ENCODE measurements at places on chromosomes 3 and 15.

GRCh38 chr3:182364323-182364722 lies 429.0 kb upstream of the ATP11B start:
- no peak for DNase-seq

DNA sequence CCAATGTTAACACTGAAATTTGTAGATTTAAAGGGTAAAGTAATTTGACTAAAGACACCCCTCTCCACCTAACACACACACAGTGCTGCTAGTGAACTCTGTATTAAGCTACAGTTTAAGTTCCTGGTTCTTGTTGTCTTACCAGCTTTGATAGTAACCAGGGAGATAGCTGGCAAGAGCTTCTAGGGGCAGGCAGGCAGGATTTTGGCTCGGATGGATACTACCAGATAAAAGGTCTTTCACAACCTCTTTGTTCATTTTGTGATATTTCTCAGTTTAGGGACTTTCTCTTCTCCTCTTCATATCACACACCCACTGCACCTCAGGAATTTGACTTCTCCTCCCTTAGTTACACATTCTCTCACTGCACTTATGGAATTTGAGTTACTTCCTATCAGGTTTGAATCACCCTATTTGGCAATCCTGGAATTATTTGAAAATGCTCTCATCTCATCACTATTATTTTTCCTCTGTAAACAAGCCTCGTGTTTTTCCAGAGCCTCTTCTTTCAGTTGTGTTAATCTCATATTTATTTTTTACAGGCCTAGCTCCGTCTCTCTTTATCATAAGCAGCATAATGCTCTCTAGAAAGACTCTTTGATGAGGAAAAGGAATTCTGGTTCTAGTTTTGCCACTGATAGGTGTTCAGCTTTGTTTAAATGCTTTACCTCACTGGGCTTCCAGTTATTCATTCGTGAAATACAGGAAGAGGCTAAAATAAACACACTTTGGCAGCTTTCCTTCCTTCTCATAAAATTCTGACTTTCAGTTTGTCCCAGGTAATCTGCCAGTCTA lies 23.0 kb upstream of the CLDN1 start:
- peak; percentile 95 for DNase-seq

DNA sequence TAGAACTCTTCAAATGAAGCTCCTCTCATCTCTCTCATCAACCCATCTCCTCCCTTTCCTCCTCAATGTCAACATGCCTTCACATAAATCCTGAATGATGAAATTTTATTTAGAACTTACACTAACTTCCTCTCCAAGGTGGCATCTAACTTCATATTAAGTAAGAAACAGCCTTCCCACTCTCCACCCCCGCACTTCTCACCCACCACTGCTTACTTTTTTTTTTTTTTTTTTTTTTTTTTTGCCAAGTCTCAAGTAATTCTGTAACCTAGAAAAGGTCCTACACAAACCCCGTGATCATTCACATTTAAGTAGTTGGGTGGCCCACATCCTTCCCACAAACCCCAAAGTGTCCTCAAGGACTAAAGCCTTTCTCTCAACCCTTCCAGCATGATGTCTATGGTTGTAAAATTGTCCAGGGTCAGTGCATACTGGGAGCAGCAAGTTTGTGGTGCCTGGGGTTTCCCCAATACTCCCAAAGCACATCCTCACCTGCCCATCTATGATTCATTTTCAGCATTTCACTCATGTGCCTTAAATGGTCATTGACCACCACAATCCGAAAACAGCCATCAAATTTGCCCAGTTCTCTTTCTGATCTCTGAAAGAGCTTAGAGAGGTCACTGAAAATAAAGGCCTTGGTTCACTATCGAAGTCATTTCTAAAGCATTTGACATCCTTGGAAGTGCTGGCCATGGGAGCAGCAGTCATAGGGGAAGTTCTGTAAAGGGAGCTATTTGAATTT lies 47.2 kb downstream of the CD86 start:
- no peak for DNase-seq

GRCh38 chr15:72276326-72276700 lies 4.0 kb upstream of the PARP6 start:
- DNase-seq = no peak

GRCh38 chr3:191373327-191373726 lies 43.0 kb upstream of the UTS2B start:
- no peak for DNase-seq

GRCh38 chr3:187920030-187920429 lies 174.8 kb upstream of the BCL6 start:
- no peak for DNase-seq

- peak; percentile 40 for DNase-seq
These were observed 142.5 kb downstream of the XXYLT1 start for GRCh38 chr3:195128255-195129071.

GRCh38 chr3:48402281-48402732 lies 27.6 kb downstream of the PLXNB1 start:
- DNase-seq = peak; percentile 83

DNA sequence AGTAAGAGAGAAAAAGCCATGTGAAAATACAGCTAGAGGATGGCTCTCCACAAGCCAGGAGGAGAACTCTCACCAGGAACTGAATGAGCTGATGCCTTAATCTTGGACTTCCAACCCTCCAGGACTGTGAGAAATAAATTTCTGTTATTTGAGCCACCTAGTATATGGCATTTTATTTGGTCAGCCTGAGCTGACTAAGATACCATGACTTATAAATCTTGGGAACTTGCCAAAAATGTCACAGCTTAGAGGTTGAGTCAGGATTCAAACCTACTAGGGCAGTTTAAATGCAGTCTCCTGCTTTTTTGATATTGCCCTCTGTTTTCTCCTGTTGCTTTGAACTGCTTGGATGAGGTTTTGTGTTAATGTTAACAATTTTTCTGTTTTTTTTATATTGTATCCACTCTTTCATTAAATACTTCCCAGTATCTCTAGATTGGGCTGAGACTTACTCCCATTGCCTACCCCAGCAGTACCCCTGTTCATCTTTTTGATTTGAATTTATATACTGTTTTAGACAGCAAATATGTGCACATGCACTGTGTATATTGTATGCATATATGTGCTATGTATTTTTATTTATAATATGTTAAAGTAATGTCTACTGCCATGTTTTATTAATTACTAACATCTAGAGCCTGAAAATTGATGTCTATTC lies 1223.2 kb downstream of the OTOL1 start:
- DNase-seq = peak; percentile 93

- DNase-seq = no peak
These were observed 3.0 kb downstream of the MYL3 start for GRCh38 chr3:46860017-46860809.

DNA sequence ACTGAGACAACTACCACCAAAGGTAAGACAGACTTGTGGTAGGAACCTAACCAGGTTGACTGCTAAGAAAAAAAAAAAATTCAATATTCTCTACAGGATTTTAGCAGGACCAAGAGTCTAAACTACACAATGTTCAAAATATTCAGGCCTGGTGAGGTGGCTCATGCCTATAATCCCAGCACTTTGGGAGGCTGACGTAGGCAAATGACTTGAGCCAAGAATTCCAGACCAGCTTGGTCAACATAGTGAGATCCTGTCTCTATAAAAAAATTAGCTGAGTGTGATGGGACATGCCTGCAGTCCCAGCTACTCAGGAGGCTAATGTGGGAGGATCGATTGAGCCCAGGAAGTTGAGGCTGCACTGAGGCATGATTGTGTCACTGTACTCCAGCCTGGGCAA lies 341.6 kb upstream of the WNT5A start:
- peak; percentile 2 for DNase-seq

DNA sequence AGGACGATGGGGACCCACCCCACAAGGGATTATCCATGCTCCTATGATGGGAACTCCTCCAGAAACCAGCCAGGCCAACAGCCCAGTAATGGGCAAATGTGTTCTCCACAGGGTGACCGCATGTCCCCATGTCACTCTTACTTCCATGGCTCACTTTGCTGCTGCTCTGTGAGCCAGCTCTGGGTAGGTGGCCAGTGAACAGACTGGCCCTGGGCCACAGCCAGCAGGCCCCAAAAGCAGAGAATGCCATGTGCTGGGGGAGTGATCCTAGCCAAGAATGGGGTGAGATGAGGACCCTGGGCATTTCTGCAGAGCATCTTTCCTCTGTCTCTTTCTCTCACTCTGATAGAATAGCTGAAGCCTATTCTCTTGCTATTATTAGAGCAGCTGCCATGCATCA lies 391.4 kb downstream of the LRTM1 start:
- DNase-seq = no peak
